Lower leg skin (tissue), 4 donors: ENCODE measurements at places on chromosomes 5 and 9. TPM values are rescaled to one million over a fixed set of nuclear protein-coding genes. Genes with fewer than 3 reads are reported as not detected.

The FAXDC2 gene
- 71.1 TPM for total RNA-seq

The PLGRKT gene
- 7.3 TPM for total RNA-seq

DNA sequence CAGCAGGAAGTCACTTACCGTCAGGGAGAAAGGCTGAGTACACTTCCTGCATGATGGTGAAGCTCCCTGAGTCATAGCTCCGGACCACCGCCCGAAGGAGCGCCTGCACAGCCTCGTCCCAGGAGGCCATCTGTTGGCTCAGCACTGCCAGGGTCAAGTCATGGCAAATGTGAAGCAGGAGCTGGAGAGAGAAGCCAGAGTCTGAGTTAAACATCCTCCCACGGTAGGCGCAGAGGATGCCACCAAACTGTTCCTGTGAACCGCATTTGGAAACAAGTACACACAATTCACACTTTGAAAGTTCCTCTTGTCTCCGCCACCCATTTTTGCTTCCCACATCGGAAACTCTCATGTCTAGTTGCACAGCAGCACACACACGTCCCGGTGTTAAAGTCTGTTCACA lies 33.9 kb downstream of the CNOT8 start:
- DNase-seq, result no peak

GRCh38 chr5:171462136-171462927 lies 42.9 kb downstream of the FGF18 start:
- DNase-seq, result no peak
